ENCODE measurements at places on chromosomes 1 and 21.

DNA sequence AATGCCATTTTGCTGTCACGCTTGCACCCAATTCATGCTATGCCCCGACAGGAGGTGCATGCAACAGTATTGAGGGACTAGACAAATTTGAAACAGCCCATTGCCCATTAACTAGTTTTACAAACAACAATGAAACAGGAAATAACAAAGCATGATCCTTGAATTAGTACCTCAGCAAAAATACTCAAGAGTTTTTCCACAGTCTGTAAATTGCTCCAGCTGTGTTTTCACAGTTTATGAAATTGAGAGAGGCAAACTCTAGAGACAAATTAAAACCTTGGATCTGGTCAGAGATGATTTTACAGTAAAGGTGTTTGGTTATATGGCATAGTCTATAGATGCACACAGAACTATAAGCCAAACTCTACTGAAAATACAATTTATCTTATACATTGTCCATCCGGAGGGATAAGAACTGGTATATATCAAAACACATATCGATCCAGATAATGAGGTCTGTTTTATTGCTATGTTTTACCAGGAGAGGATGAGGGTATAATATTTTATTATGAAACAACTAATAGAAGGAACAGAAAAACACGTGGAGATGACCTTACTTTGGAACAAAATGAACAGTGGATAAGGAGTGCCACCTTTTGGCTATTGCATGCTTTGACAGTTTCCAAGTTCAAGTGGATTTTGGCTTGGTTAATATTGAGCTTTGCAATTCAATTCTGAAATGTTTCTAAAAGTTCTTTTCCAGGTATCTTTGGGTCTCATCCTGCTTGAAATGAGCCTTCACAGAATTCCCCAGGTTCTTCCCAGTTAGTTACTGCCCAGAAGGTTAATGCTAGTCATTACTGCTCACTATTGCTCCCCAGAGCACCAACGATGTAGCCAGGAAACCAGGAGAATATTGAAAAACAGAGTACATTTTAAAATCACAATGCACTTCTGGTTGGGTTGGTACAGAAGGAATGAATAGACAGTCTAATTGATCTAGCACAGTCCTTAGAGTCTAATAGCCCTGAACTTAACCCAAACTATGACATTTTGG is 45.7 kb downstream of the ZC3H11B start:
- DNase-seq: no peak

DNA sequence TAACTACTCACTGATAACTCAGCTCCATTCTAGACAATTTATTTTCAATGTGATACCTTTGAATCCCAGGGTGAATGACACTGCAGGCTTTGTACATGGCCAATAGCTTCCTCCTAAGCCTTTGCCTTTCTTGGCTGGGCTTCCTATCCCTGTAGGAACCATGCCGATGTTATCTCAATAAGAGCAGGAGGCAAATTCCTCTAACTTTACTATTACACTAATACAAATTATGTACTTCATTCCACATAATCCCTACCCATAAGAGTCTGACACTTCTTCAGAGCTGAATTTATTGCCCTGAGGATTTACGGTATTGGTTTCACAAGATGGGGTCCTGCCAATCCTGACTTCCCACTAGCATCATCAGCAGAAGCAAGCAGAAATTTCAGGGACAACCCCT is 14.0 kb downstream of the TGFBR3 start:
- no peak for DNase-seq

- no peak for DNase-seq
Observed at GRCh38 chr21:25350056-25350455, 257.2 kb downstream of the MRPL39 start.

GRCh38 chr1:204128964-204129896 is 22.6 kb downstream of the ETNK2 start:
- peak; percentile 94 for DNase-seq

DNA sequence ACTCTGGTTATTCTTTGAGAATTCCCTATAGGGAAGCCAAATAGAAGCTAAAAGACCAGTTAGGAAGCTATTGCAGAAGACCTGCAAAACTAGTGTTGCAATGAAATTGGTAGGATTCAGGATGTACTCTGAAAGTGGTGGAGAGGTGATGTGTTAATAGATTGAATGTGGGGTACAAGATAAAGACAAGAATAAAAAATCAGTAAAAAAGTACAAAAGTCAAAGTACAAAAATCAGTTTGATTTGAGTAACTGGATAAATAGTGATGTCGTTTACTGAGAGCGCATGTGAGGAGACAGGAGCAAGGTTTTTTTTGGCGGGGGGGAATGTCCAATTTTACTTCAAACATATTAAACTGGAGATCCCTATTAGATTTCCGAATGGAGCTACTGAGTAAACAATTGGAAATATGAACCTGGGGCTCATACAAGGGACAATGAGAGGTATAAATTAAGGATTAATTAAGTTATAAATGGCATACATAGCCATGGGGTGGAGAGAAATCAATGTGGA is 2.5 kb upstream of the DCAF8 start:
- DNase-seq: no peak

GRCh38 chr1:77473690-77474089 is 191.9 kb downstream of the AK5 start:
- no peak for DNase-seq

DNA sequence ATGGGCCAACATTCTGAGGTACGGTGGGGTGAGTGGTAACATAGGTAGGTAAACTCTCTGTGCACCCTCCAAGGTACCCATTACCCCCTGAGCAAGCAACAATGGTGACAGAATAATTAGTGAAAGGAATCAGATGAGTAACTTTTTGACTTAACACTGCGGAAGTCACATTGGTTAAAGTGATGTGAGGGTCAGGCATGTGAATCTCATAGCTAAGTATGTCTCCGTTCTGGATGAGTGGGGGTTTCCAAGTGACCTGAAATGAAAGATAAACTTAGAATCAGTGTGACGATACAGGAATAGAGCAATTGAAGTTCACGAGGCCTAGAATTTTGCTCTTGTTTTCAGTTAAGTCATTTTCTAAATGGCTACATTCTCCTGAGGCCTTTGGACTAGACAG is 311.7 kb downstream of the KCTD3 start:
- no peak for DNase-seq

DNA sequence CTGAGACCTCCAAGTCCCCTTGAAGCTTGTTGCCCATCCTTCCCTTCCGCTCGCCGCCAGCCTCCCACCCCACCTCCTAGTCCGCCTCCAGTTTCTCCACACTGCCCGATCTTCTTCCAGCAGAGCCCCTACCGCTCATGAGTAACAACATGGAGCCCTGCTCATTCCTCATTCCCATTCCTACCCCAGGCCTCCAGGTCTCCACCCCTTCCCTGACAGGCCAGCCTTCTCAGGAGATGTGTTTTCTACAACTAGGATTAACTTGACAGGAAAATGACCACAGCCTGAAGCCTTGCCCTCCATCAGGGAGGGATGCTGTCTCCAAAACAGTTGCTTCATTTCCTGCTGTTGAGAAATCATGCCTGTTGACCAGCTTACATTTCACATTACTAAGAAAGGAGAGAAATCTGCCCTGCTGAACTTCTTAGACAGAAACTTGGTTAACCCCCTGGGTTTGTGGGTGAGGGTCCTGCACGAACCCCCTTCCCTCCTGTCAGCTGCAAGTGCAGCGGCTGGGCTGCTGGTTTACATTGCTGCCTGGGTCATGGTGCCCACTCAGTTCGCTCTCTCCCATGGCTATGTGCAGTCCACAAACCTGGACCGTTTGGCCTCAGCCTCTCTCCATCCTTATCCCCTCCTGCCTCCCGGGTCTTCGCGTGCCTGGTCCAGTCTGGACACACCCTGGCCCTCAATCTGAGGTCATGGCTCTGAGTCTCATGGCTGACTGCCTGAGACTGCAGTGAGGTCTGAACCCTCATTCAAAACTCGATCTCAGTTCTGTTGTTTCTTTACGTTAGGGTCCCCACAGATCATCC is 16.1 kb upstream of the CHI3L1 start:
- DNase-seq: no peak

DNA sequence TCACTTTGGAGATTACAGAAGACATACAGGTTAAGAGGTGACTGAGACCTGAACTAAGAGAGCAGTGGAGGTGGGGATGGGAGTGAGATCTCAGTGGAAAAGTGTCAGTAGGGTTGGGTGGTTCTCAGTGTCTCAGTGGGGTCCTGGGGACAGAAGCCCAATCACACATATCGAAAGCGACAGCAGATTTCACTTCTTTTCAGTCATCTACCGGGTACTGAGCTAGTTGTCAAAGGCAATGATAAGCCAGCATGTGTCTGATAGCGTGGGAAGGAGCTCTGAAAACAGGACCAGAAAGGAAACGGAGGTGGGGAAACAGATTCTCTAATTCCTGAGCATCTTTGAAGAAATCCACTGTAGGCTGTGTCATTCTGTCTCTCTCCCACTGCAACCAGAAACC is 59.5 kb downstream of the RHOU start:
- DNase-seq: no peak

- DNase-seq: no peak
Observed at GRCh38 chr1:88541596-88541995, 142.5 kb upstream of the PKN2 start.

DNA sequence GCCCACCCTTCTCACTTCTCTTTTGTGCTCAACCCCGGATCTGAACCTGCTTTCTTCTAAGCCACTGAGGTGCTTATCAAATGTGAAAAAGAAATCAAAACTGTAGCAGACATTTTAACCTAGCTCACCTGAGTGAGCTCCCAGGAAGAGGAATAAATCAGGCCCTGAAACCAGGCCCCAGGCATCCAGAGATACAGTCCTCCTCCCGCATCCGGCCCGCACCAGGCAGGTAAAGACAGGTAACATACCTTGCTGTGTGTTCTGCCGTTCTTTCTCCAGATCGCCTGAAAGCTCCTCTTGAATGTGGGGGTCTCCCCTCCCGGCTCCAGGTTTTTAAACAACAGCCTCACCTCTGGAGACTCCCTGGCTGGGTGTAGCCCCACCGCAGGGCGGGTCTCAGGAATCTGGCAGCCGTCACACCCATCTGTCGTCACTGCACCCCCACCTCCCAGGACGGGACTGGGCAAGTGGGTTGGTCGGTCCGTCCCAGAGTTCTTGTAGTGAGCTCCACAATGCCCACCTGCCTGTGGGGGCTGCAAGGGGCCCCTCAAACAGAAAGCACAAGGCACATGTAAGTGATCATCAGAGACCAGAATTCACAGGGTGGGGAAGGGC is at the start of gene LAMB3:
Gene LAMB3 (minus strand): TSS at position 305 of the 615 bp plus-strand sequence. CDS start 1,481 bp downstream, outside the sequence.
- DNase-seq: no peak

DNA sequence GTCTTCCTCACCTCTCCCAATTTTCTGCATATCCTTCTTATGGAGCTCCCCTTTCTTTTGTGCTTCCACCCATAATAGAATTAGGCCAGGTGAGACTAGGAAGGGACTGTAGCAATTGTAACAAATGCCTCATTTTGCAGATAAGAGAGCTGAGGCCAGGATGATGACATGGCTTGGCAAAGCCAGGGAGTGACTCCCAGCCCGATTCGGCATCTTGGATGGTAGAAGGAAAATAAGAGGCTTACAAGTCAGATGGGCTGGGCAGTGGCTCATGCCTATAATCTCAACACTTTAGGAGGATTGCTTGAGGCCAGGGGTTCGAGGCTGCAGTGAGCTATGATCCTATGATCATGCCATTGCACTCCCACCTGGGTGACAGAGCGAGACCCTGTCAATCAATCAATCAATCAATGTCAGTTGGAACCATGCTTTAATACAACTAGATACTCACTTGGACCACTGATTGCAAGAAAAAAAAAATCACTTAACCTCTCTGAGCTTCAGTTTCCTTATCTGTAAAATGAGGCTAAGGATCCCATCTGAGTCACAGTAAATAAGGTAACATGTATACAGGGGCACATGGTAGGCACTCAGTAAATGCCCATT is 51.6 kb downstream of the PLEKHA6 start:
- no peak for DNase-seq

DNA sequence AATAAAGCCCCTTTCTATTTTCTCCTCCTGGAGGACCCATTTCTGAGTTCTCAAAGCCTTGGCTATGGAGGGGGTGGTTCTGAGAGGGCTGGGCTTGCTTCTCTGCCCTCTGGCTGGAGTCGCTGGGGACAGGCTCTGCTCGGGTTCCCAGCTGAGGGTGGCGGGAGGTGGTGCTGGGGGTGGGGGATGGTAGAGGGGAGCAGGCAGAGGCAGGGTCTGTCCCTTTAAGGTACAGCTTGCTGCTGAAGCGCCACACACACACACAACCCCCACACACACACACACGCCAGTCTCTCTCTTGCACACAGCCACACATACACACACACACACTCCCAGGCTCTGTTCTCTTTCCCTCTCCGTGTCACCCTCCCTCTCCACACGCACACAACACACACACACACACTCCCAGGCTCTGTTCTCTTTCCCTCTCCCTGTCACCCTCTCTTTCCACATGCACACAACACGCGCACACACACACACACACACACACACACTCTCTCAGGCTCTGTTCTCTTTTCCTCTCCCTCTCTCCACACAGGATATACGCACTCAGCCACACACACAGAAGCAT is 69.8 kb upstream of the SSBP3 start:
- DNase-seq: no peak

DNA sequence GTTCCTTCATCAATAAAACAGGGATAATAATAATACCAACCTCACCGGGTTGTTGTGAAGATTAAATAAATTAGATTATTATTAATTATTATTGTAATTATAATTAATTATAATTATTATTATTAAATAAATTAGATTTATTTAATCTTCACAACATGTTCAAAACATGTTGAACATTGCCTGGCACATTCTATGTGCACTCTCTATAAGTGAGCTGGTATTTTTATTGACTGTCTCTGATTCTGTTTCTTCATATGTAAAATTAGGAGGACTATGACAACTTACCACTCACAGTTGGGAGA is 834 bp upstream of the C8B start:
- DNase-seq: no peak

GRCh38 chr1:83515578-83516154 is 483.3 kb downstream of the TTLL7 start:
- no peak for DNase-seq

GRCh38 chr1:23567996-23568607 is 8.8 kb upstream of the ID3 start:
- DNase-seq: no peak

DNA sequence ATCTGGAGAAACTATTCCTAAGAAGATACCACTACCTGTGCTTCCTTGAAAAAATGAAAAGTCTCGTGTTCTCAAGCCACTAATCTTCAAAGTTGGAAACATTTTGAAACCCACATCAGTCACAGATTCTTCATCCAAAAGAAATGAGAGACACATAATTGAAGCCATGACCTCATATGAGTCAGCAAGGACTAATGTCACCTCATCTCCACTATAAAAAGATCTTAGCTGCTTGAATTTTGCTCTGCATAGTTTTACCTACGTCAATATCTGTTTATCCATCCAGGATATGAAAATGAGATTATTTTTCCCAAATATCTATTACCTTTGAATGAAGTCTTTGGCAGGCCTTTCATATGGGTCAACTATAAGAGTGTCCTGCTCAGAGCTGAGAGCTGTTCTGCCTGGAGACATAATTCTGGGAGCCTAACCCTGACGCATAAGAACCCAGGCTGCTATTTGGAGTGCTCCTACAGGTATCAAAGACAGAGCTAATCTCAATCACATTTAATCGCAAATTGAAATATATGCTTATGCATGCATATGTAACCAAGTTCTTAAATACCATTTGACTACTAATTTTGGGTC is 312.5 kb upstream of the PKN2 start:
- no peak for DNase-seq

GRCh38 chr1:28246427-28246832 is 10.5 kb downstream of the ATP5IF1 start:
- DNase-seq: no peak

- DNase-seq: no peak
Observed at GRCh38 chr1:32186077-32186476, 6.6 kb downstream of the TXLNA start.

GRCh38 chr1:110677526-110677925 is 2.8 kb upstream of the KCNA3 start:
- DNase-seq: no peak
